ENCODE measurements at places on chromosomes 16 and 17.

DNA sequence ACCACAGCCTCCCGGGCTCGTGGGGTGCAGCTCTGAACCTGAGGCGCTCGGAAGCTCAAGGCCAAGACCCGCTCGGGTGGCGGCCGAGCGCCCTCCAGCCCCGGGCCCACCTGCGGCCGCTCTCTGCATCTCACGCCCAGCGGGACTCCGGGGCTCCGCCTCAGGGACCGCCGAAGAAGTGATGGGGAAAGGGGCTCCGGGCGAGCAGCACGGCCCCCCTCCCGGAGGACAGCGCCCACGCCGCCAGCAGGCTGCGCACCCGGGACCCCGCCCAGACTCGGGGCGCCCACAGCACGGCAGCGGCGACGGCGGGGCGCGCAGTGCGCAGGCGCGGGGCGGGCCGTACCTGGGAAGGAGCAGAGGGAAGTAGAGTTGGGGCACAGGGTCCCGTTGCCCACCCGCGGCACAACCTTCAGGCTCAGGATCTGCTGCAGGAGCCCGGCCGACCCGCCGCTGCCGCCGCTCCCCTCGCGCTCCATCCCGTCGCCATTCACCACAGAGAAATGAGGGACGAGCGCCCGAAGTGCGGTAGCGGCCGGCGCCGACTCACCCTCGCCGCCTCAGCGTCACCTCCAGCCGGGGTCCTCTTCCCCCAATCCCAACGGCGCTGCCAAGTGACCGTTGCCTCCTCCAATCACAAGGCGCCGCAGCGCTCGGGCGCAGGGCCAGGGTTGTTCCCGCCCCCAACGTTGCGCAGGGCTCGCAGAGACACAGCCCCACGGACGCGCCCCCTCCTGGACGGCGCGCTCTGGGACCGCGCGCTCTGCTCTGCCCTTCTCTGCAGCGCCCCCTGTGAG is at the start of gene TMEM170A:
Gene TMEM170A, minus strand, starts transcription at position 568 of the 797 bp plus-strand sequence. Its CDS starts 89 bp downstream, at position 479.
- ATAC-seq, result peak; percentile 93

DNA sequence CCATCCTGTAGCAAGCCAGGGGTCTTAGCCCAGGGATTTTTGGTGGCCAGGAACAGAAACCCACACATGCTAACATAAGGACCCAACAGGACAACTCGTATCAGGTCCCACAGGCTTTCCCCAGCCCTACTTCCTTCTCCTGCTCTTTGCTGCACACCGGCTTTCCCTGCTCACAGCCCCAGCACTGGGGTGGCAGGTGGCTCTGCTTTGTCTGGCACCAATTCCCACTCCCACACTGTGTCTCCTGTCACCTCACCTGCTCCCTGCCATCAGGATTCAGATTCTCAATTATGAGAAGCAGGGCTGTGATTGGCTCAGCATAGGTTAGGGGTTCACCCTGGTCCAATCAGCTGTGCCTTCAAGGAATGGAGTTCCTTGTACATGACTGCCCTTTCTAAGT is 94.1 kb downstream of the TMEM132E start:
- no peak for ATAC-seq

DNA sequence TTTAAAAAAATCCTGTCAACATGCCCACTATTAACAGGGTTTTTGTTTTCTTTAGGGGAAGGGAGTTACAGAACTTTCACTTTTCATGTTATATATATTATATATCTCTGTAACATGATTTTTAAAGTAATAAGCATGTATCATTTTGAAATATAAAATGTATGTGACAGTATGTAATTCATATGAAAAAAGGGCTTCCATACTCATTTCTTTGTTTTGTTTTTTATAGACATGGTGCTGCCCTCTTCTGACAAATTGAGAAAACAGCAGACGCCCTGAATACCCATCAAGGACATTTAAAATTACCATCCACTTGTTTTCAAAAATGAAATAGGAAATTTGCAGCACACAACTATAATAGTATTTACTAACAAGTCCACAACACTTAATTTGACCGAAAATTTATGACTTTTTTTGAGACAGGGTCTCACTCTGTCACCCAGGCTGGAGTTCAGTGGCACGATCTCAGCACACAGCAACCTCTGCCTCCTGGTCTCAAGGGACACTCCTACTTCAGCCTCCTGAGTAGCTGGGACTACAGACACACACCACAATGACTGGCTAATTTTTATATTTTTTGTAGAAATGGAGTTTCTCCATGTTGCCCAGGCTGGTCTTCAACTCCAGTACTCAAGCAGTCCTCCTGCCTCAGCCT is 30.4 kb downstream of the CFDP1 start:
- peak; percentile 77 for ATAC-seq

DNA sequence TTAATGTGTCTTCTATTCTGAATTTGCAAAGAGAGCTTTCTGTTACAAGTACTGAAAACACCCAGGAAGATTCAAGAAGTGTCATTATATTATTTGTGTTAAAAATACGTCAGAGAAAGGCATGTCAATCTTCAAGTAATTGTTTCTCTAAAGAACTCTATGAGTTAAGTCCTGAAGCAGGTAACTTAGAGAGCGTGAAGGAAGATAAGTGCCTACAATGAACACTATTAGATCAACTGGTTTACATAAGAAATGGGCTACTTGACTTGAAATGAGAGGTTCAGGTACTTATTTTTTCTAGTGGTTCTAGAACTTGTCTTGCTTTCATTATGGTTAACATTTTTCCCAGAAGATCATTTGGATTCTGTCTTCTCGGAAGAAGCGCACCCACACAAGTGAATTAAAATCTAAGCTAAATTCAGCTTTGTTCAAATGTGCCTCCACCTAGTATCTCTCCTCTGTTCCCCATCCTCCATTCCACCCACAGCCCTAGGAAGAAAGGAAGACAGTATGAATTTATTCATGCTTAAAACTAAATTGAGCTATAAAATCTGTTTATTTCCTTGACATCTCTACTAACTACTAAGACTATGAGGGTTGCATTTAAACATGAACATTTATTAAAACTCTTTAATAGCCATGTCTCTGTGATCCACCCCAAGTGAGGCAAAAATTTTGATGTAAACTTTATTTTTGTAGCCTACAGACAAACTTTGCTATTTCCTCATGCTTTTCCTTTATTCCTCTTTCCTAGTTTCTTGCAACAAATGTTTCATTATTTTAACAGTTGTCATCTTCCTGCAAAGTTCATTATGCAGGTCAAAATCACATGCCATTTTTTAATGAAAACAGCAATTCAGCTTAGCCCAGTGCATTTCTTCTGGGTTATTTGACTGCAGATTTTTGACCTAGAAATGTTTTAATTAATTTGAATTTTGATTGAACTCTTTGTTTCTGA is 206.8 kb downstream of the KCNJ2 start:
- ATAC-seq, result no peak

Measured in SK-N-SH treated with all-trans-retinoic acid at 6 μM for 48 hours (cell line).